ENCODE measurements at places on chromosomes 5 and 9.

GRCh38 chr9:79661279-79661678, 89.5 kb downstream of the TLE4 start:
- ATAC-seq, result no peak

DNA sequence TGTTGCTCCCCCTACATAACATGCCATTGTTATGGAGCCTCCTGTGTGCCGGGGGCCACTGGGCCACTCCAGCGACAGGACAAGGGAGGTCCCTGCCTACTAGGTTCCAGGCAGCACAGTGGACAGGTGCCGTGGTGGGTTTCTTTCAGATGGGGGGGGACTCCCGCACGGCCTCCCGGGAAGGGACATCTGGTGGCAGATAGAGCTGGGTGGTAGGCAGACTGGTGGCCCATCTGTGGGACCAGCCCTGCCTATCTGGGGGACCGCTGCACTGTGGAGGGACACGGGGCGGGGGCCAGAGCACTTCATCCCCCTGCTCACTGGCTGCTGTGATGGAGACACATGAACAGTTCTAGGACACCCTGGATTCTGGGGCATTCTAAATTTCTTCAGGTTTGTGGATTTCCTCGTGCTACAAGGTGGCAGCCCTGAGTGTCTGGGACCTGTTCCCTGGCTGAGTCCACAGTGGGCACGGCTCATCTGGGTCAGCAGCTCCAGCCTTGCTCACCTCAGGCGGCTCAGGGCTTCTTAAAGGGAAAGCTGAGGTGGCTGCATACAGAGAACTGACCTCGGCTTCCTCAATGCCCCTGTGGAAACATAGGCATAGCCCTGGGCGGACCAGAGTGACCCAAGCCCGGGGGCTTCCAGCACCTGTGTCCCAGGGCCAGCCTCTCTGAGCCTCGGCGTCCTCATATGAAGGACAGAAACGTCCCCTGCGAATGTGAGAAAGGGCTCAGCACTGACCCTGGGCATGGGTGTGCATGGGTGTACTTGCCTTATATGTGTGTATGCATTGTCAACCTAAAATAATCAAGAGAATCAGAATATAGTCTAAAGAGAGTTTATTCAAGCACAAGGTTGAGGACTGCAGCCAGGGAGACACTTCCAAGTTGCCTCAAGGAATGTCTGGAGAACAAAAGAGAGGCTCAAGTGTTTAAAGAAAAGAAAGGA, 22.5 kb downstream of the FGD3 start:
- ATAC-seq, result no peak

GRCh38 chr5:112366987-112367386, 52.1 kb downstream of the EPB41L4A start:
- no peak for ATAC-seq

DNA sequence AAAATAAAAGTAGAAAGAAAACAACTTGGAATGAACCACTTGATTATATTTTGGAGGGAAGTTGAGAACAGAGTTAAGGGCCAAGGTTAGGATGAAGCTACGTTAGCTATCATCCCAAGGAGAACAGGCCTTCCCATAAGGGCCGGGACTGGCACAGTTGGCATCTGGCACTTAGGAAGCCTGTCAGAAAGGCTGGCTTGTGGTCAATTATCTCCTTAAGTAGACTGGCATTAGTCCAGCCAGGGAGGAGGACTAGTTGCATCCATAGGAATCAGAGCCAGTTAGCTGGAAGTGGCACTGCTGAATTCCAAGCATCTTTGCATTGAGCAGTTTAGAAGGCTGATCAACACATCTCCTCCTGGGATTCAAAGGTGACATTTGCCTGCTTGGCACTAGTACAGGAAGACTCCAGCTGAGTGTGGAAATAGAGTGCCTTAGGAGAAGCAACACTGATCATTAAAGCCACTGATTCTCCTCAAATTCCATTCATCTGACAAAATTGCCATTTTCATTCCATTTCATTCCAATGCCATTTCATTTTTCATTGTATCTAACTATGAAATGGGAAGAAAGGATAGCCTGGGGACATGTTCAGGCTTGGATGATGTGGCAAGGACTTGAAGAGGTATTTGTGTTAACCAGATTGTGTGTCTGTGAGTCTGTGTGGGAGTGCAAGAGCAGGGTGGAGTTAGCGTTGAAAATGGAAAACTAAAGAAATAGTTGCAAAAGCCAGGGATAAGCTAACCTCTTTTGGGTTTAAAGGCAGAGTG, 5.5 kb downstream of the FOXB2 start:
- no peak for ATAC-seq

DNA sequence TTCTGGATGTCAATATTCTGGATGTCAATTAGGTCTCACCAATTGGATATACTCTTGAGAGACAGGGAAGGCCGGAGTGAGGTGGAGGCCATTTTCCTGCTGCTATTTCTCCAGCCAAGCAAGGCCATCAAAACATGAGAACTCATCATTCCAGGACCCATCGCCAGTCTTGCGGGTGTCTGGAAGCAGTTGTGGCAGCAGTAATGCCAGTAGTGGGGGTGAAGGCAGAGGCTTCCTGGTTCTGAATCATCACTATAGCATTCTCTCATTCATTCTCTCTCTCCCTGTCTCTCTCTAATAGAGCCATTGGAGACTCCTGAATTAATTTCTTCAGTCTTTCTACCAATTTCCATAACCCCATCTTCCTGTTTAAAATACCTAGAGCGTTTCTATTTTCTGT, 71.8 kb downstream of the EGFLAM start:
- no peak for ATAC-seq

DNA sequence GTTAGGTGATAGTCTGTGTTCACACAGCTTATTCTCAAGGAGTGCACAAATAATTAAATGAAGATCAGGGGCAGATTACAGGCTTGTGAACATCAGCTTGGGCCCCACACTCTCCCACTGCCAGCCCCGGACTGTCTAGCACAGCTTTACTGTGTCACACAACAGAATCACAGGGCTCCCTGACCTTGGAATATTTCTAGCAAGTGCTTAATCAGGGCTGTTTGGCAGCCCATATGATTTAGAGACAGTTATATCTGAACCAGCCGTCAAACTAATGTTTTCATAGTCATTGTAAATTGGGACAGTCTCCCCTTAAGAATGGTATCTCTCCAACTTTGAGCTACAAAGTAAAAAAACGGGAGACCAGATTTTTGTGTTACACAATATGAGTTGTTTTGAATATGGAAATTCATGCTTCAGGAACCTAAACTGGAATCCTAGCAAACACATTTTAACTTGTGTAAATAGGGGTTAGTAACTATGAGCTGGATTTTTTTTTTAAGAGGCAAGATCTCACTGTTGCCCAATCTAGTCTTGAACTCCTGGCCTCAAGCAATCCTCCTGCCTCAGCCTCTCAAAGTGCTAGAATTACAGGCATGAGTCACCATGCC, 517.6 kb downstream of the BNC2 start:
- no peak for ATAC-seq

DNA sequence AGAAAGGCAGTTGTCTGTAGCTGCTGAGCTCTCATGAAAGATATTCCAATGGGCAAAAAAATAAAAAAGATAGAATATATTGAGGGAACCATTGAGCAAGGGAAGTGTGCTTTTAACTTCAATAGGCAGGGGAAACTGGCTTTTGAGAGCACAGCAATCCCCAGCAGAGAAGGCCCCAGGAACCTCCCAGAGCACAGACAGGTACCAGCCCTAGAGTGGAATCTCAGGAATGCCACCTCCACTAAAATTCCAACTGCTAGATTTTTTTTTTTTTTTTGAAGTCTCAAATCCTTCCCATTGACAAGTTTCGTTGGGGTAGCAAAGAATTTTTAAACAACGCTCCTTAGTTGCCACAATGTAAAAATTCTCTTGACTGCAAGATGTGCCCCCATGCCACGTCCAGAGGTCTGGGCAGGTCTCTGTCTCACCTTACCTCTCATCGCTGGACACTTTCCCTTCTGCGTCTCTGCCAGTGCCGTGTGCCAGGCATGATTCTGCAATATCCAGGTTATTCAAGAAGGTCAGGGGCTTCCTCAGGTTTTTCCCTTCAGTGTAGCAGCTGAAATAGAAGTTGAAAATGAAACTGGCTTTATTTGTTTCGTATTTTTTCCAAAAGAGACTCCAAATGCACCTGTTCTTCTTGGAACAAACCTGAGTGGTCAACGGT, 64.2 kb upstream of the IRX1 start:
- no peak for ATAC-seq

GRCh38 chr5:169869066-169869465, 111.2 kb downstream of the INSYN2B start:
- ATAC-seq, result no peak

DNA sequence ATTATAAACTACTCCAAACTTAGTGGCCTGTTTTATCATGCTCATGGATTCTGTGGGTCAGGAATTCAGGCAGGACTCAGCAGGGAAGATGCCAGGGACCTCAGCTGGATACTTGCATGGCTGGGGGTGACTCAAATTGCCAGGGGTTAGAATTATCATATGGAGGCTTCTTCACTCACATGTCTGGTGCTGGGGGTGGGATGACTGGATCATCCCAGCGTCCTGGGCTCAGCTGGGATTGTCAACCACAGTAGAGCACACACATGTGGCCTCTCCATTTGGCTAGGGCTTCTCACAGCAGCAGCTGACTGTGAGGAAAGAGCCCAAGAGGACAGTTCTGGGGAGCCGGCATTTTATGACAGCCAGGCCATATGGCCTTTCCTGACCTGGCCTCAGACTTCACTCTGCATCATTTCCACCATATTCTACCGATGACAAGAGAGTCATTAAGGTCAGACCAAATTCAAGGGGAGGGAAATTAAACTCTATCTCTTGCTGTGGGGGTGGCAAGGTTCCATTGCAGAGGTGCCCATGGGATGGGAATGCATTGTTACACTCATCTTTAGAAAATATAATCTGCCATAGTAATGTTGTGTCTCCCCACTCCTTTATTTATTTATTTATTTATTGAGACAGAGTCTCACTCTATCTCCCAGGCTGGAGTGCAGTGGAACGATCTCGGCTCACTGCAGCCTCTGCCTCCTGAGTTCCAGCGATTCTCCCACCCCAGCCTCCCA, 5.2 kb upstream of the GRK6 start:
- ATAC-seq, result no peak

DNA sequence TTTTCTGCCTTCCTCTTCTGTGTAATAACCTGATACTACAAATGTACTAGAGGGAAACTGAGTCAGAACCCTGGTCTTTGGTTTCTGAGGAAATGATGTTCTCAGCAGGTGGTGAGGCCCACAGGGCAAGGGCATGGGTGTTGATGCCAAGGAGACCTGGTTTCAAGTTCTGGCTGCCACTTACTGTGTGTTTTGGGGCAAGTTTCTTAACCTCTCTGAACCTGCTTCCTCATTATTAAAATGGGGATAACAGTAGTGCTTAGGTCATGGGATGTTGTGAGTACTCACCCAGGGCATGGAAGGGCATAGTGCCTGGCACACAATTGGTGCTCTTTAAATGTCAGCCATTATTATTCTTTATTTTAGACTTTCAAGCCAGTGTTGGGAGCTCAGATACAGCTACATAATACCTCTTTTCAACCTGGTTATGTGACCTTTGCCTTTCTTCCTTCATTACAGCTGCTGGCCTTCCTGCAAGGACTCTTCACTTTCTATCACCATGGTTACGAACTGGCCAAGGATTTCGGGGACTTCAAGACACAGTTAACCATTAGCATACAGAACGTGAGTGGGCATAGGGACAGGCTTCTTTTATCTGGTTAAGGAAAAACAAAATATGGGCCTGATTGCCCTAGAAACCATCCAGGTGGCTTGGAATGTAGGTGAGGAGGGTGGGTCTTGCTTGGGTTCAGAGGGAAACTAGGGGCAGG, 131.5 kb downstream of the ARHGAP26 start:
- no peak for ATAC-seq

- no peak for ATAC-seq
Measured at GRCh38 chr5:132026516-132027008, 15.1 kb upstream of the ACSL6 start.

- ATAC-seq, result no peak
Measured at GRCh38 chr5:109700516-109701153, 10.9 kb downstream of the MAN2A1 start.

- ATAC-seq, result no peak
Measured at GRCh38 chr5:134088291-134088690, 26.2 kb upstream of the TCF7 start.

- no peak for ATAC-seq
Measured at GRCh38 chr5:53425687-53426511, 54.5 kb upstream of the FST start.

DNA sequence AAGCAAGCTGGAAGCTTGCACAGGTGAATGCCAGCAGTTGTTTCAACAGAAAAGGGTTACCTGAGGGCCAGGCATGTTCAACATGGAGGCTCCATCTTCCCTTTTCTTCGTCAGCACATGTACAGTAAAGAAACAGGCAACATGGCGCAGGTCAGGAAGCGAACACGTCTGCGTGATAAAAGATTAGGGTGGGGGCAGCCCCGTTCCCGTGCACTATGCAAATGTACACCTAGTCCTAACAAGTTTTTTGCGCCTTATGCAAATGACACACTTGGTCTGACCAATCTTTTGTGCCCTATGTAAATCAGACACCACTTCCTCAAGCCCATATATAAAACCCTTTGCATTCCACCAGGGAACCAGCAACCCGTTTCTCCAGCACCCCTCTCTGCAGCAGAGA, 452.1 kb upstream of the PTPRD start:
- ATAC-seq, result no peak

DNA sequence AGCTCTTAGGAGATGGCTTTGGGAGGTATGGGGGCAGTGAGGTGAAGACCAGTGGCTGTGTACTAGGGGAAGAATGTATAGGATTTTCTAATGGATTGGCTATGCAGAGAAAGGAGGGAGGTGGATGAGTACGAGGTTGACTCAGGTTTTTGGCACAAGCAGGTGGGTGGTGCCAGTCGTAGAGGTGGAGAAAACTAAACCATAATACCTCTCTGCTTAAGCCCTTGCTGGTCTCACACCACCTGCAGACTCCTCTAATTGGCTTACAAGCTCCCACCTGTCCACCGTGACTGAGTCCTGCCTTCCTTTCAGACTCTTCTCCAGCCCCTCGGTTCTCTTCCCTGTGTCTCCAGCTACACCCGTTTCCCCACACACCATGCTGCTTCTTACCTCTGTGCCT, 521.7 kb upstream of the CLINT1 start:
- no peak for ATAC-seq

- ATAC-seq, result no peak
Measured at GRCh38 chr5:159415301-159415937, 85.1 kb upstream of the IL12B start.

DNA sequence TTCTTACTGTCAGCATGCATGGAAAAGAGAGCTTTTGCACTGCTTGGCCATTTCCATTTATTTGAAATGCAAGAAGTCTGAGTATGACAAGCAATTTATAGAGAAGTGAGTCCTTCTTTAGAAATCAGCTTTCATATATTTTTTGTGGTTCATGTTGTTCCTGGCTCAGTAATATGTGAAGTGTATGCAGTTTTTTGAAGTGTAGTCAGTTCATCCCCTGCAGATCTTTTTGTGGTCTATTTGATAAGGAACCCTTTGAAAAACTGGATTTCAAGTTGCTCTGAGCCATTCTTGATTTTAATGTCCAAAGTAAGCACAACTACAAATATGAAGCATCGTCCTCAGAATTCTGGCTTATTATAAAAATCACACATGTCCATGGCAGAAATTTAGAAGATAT, 294.1 kb upstream of the SMC2 start:
- ATAC-seq, result no peak

All from activated CD4-positive, CD25-positive, alpha-beta regulatory T cell treated with anti-CD3 and anti-CD28 coated beads, Interleukin-2, amount 50 U/mL, for 24 hours (primary cell).